Effector memory CD8-positive, alpha-beta T cell (primary cell): ENCODE measurements at places on chromosomes 1 and 21.

GRCh38 chr1:184027826-184028695 lies 9.5 kb downstream of the COLGALT2 start:
- DNase-seq = no peak

- no peak for DNase-seq
Measured at GRCh38 chr1:209808059-209808581, 2.2 kb upstream of the IRF6 start.

- DNase-seq = no peak
Measured at GRCh38 chr1:243482141-243483022, 226.5 kb downstream of the SDCCAG8 start.

- no peak for DNase-seq
Measured at GRCh38 chr1:183936791-183937190, 100.7 kb downstream of the COLGALT2 start.

DNA sequence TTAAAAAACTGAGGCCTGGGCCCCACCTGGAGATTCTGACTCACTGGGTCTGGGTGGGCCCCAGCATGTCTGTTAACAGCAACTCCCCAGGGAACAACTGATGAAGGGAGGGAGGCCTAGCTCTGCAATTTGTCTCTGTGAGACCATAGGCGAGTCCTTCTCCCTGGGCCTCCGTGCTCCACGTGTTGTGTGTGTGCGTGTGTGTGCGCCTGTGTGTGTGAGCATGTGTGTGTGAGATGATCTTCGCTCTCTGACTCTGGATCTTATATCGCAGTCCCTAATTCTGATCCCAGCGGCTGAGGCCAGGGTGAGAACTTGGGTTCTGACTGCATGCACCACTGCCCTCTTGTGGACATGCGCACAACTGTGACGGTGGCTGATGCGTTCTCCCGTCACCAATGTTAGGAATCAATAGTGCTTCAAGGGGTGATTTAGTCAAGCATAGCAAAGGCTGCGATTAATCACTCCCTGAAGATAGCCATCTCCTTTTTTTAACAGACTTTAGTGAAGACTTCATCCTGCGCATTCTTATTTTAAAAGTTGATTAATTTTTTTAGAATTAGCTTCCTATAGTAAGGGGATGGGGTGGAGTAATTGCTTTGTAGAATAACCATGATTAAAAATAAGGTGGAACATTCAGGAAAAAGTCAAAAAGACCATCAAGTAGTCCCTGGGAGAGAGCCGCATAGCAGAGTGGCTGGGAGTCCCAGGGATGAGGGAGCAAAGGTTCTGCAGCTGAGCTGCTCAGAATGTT lies 62.4 kb upstream of the USP24 start:
- DNase-seq = peak; percentile 72

GRCh38 chr1:112929979-112930378 lies 26.0 kb downstream of the SLC16A1 start:
- DNase-seq = no peak

GRCh38 chr1:8082945-8083344 lies 56.8 kb upstream of the ERRFI1 start:
- DNase-seq = no peak

DNA sequence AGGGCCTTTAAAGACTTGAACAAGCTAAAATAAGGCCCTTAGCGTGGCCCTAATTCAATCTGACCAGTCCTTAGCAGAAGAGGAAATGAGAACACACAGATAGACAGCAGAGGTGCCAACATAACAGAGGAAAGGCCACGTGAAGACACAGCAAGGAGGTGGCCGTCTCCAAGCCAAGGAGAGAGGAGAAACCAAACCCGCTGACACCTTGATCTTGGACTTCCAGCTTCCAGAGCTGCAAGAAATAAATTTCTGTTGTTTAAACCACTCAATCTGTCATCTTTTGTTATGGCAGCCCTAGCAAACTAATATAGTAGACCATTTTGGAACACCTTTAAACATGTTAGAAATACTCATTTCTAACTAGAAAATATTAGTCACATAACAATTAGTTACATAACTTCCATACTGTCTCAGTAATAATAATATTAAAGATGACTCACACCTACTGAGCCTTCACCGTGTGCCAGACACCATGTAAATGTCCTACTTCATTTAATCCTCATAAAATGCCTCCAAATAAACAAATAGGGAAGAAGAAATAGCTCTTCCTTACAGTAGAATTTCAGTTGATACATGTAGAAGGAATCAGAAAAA lies 47.9 kb downstream of the S1PR1 start:
- DNase-seq = no peak

GRCh38 chr1:23210351-23210785 lies 6.9 kb downstream of the HTR1D start:
- DNase-seq = no peak

GRCh38 chr1:175511496-175511895 lies 231.9 kb downstream of the TNR start:
- no peak for DNase-seq

- no peak for DNase-seq
Measured at GRCh38 chr1:247113733-247114271, 9.6 kb upstream of the ZNF669 start.

- no peak for DNase-seq
Measured at GRCh38 chr1:226892524-226892875, 22.1 kb downstream of the PSEN2 start.

GRCh38 chr1:242002510-242002909 lies 3.6 kb upstream of the MAP1LC3C start:
- DNase-seq = no peak

GRCh38 chr1:211229365-211229759 lies 29.8 kb upstream of the RCOR3 start:
- DNase-seq = no peak

- no peak for DNase-seq
Measured at GRCh38 chr1:243213045-243213787, 41.9 kb downstream of the CEP170 start.

DNA sequence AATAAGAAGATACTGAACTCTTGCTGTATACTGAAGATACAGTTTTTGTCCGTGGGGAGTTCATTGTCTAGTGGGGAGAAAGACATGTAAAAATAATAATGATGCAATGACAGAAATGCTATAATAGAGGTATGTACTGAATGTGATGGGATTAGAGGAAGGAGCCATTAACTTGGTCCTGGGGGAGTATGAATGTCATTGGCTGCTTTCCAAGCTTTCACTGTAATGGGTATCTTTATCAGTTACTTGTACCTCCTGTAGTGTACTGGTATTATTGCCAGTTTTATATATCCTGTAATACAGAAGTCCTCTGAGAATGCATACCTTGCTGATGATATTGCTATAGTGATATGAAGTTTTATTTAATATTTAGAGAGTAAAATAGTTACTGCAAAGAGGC lies 7.4 kb downstream of the BTBD8 start:
- no peak for DNase-seq

GRCh38 chr1:180230791-180231505 lies 884 bp downstream of the LHX4 start:
- no peak for DNase-seq

- DNase-seq = no peak
Measured at GRCh38 chr21:33852485-33852884, 63.1 kb downstream of the ATP5PO start.

DNA sequence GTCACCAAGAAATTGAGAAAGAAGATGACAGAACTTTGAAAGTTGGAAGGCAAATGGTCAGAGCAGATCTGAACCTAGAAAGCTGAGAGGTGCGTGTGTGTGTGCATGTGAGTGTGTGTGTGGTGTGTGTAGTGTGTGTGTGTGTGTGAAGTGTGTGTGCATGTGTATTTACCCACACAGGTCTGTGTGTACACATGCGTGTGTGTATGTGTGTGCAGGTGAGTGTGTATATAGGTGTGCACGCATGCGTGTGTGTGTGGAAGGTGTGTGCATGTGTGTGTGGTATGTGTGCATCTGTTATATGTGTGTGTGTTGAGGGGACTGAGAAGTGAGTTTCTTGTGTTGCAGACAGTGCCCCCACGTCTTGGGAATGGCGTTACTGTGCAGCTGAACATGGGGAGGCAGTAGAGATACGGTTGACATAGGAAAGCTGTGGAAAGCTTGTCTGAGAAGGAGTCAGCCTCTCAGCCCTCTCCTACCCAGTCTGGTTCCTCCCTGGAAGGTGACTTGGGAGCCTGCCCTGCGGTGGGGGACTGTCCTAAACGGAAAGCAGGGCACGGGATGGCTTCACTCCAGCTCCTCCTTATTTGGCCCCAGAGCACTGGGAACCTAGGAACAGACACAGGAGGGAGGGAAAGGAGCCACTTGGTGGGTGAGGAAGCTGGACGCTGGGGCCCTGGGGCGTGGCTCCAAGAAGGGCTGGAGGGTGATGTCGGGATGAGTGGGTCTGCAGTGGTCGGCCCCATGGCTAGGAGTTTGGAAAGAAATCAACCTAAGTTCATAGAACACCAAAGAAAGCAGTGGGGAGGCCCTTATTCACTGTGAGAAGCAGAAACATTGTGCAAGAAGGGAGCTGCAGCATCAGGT lies 97.2 kb downstream of the PCBP3 start:
- DNase-seq = no peak

GRCh38 chr1:164823486-164824279 lies 264.7 kb downstream of the PBX1 start:
- no peak for DNase-seq

DNA sequence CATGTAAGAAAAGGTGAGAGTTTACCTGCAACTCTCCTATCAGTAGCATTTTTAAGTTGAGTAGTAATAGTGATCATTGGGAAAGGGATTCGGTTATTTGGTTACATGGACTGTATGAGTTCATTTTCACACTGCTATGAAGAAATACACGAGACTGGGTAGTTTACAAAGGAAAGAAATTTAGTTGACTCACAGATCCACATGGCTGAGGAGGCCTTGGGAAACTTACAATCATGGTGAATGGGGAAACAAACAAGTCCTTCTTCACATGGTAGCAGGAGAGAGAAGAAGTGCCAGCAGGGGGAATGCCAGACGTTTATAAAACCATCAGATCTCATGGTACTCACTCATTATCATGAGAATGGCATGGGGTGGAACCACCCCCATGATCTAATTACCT lies 59.3 kb upstream of the FBXO28 start:
- DNase-seq = no peak

- no peak for DNase-seq
Measured at GRCh38 chr1:207960346-207960745, 49.4 kb upstream of the CD34 start.

DNA sequence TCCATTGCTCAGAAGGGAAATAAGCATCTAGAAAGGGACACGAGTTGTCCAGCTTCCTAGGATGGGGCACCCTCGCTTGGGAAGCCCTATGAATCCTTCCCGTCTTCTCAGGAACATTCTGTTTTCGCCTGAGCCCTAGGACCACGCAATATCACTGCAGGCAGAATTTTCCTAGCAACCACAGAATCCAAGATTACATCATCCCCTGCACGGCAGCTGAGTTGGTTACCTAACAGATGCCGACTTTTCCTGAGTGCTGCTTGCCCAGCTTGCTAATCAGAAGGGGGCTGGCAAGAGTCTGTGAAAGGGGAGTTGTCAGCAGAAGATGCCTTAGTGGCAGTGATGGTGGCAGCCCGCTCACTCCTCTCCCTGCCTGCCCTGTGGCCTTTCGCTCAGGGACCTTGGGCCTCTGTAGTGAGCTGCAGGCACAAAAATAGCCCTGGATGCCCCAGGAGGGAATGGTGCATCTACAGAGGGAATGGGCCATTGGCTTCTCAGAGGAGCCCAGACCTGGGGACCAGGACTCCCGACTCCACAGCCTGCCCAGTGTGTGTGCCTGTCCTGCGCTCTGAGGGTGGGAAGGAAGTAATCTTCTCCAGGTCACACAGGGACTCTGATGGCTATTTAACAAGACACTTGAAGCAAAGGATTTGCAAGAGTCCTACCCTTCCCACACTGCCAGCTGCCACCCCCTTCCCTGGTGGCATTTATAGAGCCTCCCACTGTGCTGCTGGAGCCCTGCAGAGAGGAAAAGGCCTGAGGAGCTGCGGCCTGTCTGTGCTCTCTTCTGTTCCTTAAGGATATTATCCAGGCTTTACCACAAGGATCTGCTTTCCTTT lies 28.9 kb upstream of the CLSTN1 start:
- no peak for DNase-seq

- DNase-seq = peak; percentile 75
Measured at GRCh38 chr1:192609110-192610079, 26.6 kb upstream of the RGS13 start.

DNA sequence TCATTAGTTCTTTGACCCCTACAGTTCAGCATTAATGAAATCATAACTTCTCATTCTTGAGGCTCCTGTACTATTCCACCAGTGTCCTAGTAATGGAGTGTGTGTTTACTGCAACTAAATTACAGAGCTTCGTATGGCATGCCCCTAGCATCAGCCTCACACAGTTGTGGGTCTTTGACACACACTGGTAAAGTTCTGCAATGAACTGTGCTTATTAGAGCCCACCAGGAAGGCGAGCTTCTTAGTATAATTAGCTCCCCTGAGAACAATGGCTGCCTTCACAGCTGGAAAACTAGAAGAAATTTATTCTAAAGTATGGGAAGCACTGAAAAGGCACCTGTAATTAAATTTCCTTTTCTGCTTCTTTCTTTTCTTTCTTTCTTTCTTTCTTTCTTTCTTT lies 251.1 kb upstream of the RGS18 start:
- no peak for DNase-seq

DNA sequence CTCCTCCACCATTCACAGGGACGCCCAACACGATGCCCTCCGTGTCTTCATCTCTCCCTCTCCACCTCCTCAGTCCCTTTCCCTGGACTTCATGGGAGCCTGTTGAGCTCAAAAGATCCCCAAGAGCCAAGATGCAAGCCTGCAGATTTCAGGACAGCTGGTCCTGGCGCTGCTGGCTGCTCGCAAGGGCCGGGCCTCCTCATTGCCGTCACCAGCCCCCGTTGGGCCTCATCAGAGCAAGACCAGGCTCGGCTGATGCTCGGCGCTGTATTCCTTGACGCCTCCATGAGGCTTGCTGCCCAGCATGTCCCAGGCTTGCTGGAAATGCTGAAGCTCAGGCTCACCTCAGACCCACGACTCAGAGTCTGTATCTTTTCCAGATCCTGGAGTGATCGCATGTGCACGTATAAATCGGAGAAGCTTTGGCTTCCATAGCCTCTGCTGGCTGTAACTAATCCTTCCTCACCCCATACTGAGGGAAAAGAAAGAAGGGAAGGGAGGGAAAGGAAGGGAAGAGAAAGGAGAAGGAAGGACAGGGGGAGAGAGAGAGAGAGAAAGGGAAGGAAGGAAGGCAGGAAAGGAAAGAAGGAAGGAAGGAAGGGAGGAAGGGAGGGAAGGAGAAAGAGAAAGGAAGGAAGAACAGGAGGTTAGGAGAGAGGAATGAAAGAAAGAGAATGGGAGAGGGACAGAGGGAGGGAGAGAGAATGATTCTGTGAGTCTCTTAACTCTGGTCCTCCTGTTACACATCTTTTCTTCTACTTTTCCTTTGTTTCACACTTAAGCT lies 94.6 kb downstream of the KCNJ15 start:
- no peak for DNase-seq

GRCh38 chr1:27536767-27537166 lies 46.8 kb upstream of the WASF2 start:
- DNase-seq = no peak

- no peak for DNase-seq
Measured at GRCh38 chr1:233393084-233393840, 65.7 kb downstream of the MAP3K21 start.

DNA sequence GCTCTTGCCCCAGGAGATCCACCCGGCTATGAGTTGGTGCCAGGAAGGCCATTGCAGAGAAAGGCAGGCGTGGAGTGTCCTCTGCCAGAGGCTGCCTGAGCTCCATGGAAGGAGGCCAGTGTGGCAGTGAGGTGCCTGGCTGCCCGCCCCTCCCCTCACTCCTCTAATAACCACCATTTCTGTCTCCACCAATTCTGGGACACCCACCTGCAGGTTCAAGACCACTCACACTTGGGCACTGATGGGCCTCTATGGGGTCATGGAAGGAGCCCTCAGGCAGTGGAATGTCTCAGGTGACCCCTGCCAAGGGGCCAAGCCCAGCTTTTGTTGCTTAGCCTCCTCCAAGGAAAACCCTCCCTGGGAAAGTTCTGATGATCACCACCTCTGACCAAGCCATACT lies 731.6 kb downstream of the MATN1 start:
- DNase-seq = no peak
